ENCODE measurements at places on chromosomes 6 and 20. TPM values are rescaled to one million over a fixed set of nuclear protein-coding genes. Genes with fewer than 3 reads are reported as not detected.

HS3ST5 gene
- not detected for total RNA-seq

C6orf62 gene
- 41.4 TPM for total RNA-seq

PPP1R16B gene
- total RNA-seq: 9.4 TPM

RIPOR2 gene
- total RNA-seq: 3.6 TPM

TNFRSF21 gene
- 9.3 TPM for total RNA-seq

FAM162B gene
- total RNA-seq: 3.6 TPM

HLA-F gene
- 32.3 TPM for total RNA-seq

KIZ gene
- total RNA-seq: 41.9 TPM

CYP24A1 gene
- total RNA-seq: not detected

LY6G5C gene
- 1.8 TPM for total RNA-seq

CDK5RAP1 gene
- total RNA-seq: 20.6 TPM

TNNC2 gene
- not detected for total RNA-seq

IMPG1 gene
- not detected for total RNA-seq

DLK2 gene
- 1.2 TPM for total RNA-seq

GRCh38 chr6:7216941-7217621, 95.9 kb downstream of the SSR1 start:
- peak; percentile 79 for DNase-seq

DNA sequence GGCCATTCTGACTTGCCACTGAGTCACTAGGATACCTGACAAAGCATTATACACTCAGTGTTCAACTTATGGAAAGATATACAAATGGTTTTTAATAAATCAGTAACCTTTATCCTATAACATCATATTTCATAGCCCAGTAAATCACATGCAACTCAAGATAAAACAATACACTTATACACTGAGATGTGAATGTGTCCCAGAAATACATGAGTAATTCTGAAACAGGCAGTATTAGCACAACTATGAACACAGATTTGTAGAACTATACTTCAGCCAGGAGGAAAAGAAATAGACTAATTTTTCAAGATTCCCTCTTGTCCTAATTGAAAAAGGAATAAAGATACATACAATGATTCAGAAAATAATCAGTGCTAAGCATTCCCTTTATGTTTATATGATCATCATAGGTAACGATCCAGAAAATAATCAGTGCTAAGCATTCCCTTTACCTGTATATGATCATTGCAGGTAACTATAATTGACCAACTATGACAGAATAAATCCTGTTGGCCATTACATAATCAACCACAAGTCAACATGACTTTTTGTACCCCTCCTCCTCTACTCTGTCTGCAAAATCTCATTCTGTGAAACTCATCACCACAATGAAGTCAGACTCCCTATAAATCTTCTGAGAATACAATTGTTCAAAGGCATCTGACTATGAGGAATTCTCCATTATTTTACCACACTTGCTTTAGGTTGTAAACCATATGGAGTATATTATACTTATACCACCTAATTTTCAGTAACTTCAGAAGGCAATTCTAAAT, 30.3 kb downstream of the HACE1 start:
- no peak for DNase-seq

DNA sequence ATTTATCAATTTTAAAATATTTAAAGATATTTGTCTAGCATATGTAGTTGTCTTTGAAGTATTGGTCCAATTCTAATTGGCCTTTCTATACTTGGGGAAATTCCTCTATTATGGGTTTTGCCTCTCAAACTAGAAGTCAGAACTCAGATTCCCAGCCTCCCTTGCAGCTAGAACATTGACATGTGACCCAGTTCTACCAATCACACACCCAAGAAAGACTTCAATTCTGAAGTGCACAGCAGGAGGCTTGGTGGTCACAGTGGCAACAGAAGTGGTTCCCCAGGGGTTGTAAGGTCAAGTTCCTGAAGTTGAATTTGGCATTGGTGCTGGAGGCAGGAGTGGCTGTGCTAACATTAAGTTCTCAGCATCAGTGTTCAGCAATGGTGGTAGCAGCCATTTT, 14.8 kb upstream of the FKBP5 start:
- DNase-seq: no peak

GRCh38 chr20:4946986-4947385, 54.3 kb downstream of the SLC23A2 start:
- DNase-seq: no peak

DNA sequence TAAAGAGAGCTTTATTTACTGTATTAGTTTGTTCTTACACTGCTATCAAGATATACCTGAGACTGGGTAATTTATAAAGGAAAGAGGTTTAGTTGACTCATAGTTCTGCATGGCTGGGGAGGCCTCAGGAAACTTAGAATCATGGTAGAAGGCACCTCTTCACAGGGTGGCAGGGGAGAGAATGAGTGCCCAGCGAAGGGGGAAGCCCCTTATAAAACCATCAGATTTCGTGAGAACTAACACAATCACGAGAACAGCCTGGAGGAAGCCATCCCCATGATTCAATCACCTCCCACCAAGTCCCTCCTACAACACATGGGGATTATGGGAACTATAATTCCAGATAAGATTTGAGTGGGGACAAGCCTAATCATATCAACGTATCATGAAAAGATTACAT, 27.2 kb downstream of the ARID1B start:
- no peak for DNase-seq

- DNase-seq: peak; percentile 86
Measured at GRCh38 chr20:1313236-1313964, 15.5 kb downstream of the SDCBP2 start.

DNA sequence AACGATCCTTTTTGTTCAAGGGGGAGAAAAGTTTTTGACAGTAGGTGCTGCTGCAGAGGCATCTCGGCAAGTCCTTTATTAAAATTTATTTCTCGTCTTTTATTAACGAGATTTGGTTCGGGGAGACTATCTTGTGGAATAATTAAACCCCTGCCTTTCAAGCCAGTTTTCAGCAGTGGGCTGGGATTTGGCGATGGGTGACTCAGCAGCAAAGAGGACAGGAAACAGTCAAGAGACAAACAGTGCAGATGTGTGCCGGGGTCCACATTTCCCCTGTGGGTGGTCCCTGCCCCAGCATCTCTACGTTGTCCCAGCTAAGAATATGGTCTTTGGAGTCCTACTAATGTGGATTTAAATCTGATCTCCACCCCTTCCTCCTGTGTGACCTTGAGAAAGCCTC, 282.8 kb downstream of the CDH26 start:
- no peak for DNase-seq

- DNase-seq: no peak
Measured at GRCh38 chr20:46188866-46189541, 70.9 kb downstream of the CD40 start.

DNA sequence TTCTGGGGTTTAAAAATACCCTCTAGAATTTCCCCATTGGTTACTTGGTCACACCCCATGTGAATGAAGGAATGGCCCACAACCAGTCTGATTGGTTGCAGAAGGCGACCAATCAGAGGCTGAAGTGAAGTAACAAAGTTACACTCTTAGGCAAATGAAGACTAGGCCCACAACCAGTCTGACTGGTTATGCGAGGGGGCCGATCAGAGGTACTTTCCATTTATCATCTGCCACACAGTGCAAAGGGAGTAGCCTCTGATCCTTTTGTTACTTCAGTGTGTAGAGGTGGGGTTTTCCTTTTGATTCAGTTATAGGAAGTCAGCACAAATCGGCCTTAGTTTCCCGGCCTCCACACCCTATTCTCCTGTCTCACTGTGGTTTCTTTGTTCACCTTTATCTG, 61.2 kb upstream of the SGK1 start:
- DNase-seq: no peak

DNA sequence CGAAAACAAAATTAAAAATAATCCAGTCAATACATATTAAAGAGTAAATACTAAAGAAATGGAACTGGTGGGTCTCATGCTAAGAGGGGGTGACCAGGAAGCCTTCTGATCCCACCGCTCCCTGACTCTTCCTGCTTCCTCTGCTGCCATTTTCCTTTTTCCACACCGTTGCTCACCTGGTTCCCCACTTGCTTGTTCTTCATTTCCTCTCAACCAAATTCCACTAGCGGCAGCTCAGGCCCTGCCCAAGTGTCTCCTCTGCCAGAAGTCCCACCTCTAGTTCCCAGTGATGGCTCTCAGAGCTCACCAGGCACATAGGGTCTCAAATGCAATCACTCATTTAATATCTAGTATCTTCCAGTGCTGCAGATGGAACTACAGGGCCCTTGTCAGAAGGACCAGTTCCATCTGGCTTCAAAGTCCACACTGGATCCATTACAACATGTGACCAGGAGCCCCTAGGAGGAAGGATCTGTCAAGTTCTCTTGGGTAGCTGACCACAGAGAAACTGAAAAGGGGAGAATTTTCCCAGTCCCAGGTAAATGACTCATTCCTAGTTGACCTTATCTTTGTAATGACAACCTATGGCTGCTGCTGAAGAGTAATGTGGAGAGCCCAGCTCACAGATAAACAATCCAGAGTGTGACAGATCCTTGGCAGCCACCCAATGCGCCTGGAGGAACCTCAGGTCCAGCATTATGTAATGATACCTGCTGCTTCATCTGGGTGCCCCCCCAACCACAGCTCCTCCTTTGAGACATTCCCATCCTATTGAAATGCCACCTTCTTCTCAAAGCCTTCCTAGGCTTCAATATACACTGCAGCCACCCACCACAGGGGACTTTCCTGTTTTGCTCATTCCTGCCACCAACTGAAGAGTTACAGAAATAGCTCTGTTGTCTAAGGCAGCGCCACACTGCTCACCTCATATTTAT, 38.2 kb downstream of the ELMO2 start:
- no peak for DNase-seq

GRCh38 chr20:61162451-61162850, 89.6 kb upstream of the CDH4 start:
- DNase-seq: no peak

GRCh38 chr6:63447134-63447533, 125.1 kb upstream of the LOC128125822 start:
- DNase-seq: no peak

DNA sequence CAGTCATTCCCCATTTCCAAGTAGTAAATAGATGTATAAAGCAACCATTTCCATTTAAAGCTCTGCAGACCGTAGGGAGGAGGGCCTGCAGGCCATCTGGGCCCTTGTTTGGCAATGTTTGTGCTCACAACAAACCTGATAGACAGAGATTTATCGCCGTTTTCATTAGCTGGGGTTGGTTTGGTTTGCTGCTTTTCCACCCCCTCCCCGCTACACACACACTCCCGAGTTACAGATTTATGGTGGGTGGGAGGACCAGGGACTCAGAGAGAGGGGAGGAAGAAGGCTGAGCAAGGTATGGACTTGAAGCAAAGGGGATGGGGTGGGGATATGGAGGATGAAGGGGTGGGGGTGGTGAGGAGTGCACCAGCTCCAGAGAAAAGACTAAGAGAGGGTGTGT, 36.6 kb upstream of the FOXP4 start:
- DNase-seq: no peak

- no peak for DNase-seq
Measured at GRCh38 chr6:73739096-73739495, 43.1 kb downstream of the CD109 start.

GRCh38 chr20:57013741-57014140, 252.7 kb downstream of the BMP7 start:
- DNase-seq: no peak

- DNase-seq: no peak
Measured at GRCh38 chr6:133966654-133967329, 13.8 kb downstream of the TBPL1 start.

DNA sequence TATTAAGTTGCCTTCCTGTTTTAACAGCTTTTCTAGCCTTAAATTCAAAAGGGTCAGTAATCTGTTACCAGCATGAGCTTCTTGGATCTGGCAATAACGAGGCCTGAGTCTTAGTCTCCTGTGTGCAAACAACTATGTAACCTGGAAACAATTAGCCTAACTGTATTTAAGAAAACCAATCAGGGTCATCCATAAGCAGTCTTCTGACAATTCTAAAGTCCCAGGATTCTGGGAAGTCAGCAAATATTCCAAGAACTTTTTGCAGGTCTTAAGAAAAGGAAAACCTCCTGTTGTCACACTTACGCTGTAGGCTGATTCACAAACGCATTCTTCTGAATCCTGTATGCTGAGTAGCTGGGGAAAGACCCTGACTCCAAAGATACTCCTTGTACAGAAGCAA, 90.4 kb downstream of the COL12A1 start:
- DNase-seq: no peak

GRCh38 chr6:162603231-162604015, 124.1 kb downstream of the PRKN start:
- no peak for DNase-seq

DNA sequence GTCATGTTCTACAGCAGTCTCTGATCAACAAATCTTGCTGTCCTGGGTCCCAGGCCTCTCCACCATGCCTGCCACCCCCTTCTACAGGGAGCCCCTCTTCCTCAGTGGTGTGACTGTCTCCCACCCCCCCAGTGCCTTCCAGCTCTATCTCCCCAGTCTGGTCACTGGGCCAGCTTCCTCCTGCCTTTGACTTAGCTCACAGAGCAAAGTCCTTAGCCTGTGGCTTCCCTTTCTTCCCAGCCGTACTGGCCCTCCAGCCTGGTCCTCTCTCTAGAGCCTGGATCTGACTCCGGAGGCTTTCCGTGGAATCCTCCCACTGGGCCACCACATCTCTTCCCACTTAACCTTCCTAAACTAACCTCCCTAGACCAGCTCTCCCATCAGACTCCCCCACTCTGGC, 17.0 kb downstream of the MAPK13 start:
- DNase-seq: no peak

DNA sequence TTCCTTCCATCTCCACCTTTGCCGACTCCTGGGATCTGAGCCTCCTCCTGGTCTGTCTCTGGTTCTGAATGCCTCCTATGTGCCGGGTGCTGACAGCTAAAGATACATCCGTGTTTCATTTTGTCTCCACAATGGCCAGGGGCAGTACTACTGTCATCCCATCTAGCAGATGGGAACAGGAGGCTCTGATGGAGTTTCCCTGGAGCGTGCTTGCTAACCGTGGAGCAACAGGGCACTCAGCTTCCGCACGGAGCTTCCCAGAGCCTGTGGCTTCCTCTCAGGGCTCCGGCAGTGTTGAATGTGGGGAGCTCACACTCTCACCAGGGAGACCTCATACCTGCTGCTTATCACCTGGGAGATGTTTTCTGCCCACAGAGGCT, 11.9 kb upstream of the NPBWR2 start:
- no peak for DNase-seq

Measured in left ventricle myocardium superior (tissue), 1 donor.